ENCODE measurements at places on chromosomes 1 and 21.
A peak's percentile ranks its signal among the peaks of the same experiment; 100 is the strongest.

GRCh38 chr1:46689356-46689755, 17.7 kb downstream of the TEX38 start:
- no peak for DNase-seq

GRCh38 chr1:206826394-206826793, 39.0 kb upstream of the IL20 start:
- no peak for DNase-seq

DNA sequence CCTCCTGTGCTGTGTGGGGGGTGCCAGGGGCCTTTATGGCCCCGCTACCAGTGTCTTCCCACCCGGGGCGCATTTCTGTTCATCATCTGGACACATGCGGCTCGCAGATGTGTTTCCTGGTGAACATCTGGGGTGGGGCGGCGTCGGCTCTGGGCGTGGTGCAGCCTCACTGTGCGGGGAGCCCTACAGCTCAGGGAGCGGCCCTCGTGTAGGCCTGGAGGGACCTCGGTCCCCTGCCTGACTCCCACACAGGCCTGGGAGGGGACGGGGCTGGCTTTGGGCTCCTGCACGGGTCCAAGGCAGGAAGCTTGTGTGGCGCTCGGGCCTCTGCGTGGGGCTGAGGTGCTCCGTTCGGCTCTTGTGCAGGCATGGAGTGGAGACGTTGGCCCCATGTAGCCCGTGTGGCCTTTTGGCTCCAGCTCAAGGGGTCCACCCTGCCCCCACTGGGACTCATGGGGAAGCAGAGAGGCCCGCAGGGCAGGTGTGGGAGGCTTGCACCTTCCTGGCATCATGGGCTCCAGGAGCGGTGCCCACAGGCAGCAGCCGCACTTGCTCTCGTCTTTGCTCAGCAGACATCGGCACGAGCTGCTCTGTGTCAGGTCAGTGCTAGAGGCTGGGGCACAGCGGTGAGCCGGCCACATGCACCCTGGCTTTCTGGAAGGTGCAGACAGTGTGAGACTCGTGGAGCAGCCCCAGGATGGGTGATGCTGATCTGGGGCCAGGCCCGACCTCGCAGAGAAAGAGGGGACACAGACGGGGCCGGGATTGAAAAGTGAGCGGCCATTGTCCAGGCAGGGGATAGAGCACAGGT, 90.1 kb upstream of the ACTRT2 start:
- DNase-seq: no peak

- DNase-seq: no peak
Measured at GRCh38 chr1:17833661-17834501, 78.7 kb downstream of the ACTL8 start.

DNA sequence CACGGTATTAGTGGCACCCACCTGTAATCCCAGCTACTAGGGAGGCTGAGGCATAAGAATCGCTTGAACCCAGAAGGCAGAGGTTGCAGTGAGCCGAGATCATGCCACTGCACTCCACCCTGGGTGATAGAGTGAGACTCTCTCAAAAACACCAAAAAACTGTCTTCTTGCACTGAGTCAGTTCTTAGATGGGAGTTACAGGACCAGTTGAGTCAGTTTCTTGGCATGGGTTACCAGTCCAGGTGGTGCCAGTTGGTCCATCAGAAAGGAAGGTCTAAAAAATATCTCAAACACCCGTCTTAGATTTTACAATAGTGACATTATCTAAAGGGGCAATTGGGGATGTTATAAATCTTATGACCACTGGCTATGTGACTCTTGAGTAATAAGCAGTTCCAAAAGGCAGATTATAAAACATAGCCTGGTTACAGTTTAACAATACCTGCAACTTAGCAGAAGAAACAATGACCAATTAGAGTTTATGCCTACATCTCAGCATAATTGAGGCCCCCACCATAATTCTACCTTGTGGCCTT, 206.9 kb upstream of the FGGY start:
- DNase-seq: no peak

DNA sequence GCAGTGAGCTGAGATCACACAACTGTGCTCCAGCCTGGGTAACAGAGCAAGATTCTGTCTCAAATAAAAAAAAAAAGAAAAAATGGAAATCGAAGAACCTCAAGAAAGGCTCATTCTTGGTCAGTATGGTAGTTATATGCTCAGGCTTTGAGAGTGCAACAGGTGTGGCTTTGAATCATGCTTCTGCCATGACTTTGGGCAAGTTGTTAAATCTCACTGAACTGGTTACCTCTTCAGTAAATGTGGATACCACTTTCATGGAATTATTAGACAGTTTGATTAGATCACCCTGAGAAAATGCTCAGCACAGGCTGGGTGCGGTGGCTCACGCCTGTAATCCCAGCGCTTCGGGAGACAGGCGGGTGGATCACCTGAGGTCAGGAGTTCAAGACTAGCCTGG, 12.8 kb downstream of the TRNAU1AP start:
- DNase-seq: no peak

DNA sequence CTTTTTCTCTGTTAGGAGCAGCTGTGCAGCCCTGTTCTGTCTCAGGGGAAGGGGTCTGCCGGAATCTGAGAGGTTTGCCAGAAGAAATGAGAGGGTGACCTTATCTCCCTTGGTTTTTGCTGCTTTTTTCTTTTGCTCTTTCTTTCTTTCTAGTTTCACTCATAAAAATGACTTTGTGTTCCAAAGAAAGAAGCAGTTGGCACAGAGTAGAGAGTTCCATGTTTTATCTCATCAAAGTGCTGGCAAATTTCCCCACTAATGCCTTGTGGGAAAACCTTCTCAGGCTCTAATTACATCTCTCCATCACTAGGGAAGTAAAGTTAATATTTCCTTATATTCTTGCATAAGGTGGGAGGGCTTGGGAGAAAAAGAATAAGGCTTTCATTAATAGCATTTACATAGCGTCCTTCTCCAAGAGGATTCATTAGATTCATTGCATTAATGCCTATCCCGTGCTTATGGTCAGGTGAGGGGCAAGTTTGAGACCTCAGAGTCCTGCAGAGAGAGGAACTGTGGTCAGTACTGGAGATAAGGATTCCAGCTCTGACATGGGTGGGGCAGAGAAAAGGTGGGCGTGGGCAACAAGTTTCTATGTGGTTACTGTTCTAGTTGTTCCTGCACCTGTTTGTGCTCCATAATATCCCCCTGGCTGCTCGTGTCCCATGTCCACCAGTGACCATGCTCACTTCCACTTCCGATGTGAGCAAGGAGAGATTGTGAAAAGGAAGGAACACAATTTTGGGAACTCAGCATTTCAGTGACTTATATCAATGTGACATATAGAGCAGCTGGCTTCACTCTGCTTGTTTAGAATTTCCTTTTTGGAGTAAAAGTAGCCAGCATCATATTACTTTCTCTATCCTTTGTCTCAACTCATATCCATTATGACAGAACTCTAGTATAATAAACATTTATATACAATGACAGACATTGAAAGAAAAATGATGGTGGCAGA, 79.5 kb downstream of the DISC1 start:
- no peak for DNase-seq

DNA sequence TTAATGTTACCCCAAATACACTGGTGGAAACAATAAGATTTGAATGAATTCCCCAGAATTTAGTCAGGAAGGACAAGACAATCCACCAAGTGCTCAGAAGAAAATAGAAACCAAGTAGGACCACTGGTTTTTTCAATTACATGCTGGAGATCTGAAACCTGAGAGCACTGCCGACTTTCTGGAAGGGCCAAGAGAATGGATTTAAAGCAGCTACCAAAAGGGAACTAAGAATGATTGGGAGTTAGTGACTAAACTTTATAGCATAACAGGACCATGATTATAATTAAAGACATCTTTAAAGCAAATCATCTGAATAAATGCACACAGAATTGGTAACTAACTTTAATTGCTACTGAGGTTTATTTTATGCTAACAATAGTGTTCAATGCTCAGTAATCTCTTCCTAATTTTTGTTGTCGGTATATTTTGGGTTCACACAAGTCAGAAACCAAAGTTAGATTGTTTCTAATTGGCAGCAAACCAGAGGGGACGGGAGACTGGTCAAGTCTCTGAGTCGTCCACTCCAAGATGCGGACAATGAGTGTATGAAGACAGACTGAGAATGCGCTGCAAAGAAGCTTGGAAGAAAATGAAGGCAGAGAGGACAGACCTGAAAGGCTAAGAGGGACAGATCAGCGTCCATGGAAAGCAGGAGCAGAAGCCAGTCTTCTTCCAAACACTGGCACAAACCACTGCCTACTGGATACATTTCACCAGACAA, 2.3 kb upstream of the RGS13 start:
- DNase-seq: no peak

DNA sequence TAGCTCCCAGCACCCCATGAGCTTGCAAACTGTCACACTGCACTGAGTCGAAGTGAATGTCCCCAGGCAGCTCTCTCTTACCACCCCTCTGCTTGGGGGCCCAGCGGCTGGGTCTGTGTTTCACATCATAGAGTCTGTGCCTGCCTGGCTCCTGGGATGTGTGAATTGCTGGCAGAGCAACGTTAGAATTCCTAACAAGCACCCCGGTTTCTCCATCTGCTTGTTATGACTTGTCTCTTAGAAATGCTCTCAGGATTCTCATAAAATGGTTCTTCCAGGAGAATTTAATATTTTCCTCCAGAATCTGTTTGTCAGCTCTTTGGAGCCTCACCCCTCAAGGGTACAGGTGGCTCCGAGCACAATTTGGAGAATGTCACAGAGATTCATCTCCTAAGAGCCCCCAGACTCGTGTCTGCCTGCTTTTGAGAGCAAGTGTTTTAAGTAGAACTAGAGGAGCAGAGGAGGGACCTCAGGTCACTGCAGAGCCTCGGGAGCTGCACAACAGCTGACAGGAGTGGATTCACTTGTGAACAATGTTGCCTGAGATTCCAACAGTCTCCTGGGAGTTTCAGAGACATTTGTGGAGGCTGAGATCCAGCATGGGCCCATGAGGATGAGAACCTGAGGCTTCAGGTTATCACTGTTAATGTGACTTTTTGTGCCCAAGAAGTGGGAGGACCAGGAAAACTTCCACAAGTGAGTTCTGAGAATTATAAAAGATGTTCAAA, 131.5 kb downstream of the KCNJ6 start:
- no peak for DNase-seq

DNA sequence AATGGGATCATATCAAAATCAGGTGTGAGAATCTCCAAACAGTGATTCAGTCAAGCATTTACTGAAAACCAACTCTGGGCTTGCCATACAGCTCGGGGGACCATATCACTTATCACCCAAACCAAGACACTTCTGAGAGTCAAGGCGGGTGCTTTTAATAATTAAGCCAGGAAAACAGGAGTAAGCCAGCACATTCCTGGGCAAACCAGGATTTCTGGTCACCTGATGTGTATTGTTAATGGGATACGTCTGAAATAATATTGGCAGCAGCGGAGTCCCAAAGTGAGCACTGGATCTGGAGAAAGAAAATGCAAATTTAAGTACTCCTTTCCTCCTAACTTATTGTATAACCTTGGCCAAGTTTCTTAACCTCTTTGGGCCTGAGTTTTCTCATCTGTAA, 17.6 kb downstream of the OSCP1 start:
- DNase-seq: no peak

- no peak for DNase-seq
Measured at GRCh38 chr1:184792450-184792969, 37.9 kb upstream of the EDEM3 start.

GRCh38 chr1:156775799-156776198, 8.5 kb downstream of the PRCC start:
- no peak for DNase-seq

DNA sequence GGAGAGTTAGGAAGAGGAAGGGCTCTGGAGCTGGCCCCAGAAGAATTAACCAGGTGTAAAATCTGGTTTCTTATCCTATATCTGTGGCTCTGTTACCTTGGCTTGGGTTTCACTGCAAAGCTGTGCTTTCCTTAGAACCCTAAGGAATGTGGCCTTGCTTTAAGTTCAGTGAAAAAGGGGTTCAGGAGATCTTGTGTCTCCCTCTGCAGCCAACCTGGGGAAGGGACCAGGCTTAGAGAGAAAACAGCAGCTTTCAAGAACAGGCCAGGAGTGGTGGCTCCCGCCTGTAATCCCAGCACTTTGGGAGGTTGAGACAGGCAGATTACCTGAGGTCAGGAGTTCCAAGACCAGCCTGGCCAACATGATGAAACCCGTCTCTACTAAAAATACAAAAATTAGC, 16.1 kb upstream of the MYCL start:
- no peak for DNase-seq

DNA sequence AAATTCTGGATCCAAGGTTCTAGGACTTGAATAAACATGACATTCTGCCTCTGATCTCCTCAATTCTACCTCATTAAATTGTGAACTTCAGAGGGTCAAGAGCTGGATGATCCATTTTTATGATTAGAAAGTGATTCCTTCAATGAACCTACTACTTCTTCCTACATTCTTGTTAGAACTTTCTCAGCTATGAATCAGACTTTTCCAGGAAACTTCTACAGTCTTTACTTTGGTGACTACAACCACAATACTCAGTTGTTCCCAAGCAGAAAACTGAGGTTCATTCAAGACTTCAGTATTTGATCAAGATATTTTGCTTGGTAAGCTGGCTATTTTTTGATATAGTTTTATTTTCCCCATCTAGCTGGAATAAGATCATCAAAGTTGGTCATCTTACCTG, 51.4 kb downstream of the CDC7 start:
- DNase-seq: no peak

GRCh38 chr1:172489847-172490246, 43.1 kb upstream of the SUCO start:
- DNase-seq: no peak

DNA sequence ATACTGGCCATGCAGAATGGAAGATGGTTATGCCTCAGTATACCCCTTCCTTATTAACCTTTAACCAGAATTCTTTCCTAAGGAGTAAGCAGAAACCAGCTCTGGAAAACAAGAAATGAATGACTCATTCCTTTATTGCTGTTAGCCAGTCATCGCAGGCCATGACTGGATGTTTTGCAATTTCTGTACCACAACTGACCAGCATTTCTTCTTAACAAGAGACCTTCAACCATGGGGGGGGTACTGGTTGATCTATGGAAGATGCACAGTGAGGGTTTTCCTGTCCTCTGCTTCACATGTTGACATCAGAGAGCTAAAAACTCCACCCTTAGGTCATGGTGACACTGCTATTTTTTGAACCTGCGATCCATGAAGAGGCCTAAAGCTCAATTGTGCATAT, 28.0 kb upstream of the RNF2 start:
- no peak for DNase-seq

DNA sequence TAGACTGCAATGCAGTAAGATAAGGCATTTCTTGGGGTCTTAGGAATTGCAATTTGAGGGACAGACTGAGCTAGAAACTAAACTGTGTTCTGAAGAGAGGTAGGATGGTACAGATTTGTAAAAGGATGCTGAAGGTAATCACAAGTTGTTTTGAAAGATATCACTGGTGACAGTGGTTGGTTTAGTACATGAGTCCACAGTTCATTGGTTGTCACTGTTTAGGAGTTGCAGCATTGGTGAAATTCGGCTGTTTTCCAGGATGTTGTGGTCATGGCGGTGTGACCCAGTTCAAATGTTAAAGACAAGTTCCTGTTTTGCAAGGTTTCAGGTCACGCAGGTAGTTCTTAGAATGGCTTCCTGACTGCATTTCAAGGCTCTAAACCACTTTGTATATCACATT, 292.8 kb upstream of the B3GALT2 start:
- peak; percentile 64 for DNase-seq

GRCh38 chr1:56901716-56902115, 47.1 kb downstream of the C8A start:
- no peak for DNase-seq

GRCh38 chr1:172383536-172383935, 36.9 kb upstream of the C1orf105 start:
- no peak for DNase-seq

All from stimulated activated naive CD8-positive, alpha-beta T cell treated with anti-CD3 and anti-CD28 coated beads, Interleukin-15, amount 100 ng/mL, for 72 hours (primary cell).